ENCODE measurements at places on chromosomes 1 and 21. TPM values are rescaled to one million over a fixed set of nuclear protein-coding genes. Genes with fewer than 3 reads are reported as not detected.

Gene HES5
- 1.00 TPM for total RNA-seq

Gene HSD3B2
- total RNA-seq, result 1.6 TPM

Gene GPR37L1
- total RNA-seq, result 0.09 TPM

Gene FOXO6
- 1.4 TPM for total RNA-seq

Gene ANKRD45
- 7.6 TPM for total RNA-seq

Gene KCNJ9
- not detected for total RNA-seq

Gene FAM72D
- total RNA-seq, result 0.52 TPM

Gene TNFSF4
- total RNA-seq, result 2.5 TPM

Gene SH3D21
- 16.6 TPM for total RNA-seq

Gene CD2
- 2.4 TPM for total RNA-seq

Gene ELAPOR1
- total RNA-seq, result 25.0 TPM

Gene SNX7
- total RNA-seq, result 16.7 TPM

Gene NBPF6
- total RNA-seq, result not detected

- DNase-seq, result no peak
Observed at GRCh38 chr1:177848577-177848976, 121.3 kb downstream of the SEC16B start.

DNA sequence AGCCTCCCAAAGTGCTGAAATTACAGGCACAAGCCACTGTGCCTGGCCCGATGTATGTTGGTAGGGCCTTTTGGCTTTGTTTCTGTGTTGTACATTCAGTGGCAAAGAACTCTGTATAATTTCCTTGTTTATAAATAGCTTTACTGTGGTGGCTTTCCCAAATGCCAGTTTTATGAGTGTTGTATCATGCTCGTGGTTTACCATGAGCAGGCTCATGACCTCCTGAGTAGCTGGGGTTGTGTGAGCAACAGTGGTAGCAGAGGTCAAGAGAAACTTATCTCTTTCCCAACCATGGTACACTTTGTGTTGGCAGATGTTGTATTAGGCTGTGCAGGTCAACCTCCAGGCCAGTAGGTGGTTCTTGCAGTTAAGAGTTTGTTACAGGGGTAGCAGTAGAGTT, 420.4 kb upstream of the BEND5 start:
- no peak for DNase-seq

GRCh38 chr1:64878931-64879611, 87.3 kb downstream of the JAK1 start:
- no peak for DNase-seq

DNA sequence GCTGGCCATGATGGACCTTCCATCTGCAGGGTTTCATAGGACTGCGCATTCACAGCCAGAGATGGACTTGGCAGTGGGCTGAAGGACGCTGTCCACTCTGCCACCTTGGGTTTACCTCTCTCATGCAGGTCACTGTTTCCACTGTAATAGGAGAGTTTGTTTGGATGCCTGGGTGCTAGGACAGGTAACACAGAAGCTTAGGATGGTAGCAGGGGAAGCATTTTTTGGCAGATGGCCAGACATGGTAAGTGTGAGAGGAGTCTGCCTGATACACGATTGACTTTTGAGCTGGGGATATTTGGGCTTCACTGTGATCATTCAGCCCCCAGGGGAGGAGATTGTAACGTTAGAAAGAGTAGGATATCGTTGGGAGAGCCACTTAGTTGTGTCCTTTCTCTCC, 11.8 kb downstream of the PSEN2 start:
- peak; percentile 14 for DNase-seq

GRCh38 chr1:68093737-68094136, 43.3 kb upstream of the DIRAS3 start:
- DNase-seq, result no peak

GRCh38 chr1:213998785-213999184, 11.0 kb downstream of the PROX1 start:
- DNase-seq, result no peak

- no peak for DNase-seq
Observed at GRCh38 chr1:201021630-201022492, 1.7 kb downstream of the KIF21B start.

- no peak for DNase-seq
Observed at GRCh38 chr1:46188295-46189030, 9.8 kb downstream of the POMGNT1 start.

DNA sequence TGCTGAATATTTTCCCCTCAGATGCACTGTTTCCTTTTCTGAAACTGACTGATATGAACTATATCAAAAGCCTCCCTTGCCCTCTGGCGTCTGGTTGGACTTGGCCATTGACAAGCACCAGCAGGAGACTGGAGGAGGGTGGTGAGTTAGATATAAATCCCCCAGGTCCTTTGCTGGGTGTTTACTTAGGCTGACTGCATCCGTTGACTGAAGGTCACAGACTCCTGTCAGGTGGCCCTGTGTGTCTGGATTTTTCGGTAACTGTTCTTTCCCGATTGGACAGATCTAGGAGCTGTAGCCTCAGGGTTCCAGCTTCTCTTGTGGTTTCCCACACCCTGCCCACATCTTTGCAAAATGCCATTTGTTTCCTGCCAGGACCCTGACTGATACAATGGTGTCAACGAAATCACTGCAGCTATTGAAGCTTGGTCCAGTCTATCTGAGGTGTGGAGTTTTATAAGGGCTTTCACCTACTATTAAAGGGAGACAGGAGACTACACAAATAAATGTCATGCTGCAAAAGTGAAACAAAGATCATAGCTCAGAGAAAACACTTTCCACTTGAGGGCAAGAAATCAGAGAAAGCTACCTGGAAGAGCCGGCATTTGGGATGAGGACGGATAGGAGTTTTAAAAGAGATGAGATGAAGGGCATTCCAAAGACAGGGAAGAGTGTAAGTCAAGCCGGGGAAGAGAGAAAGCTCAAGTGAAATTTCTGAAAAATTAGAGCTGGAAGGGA, 1.5 kb upstream of the MAGI3 start:
- DNase-seq, result peak; percentile 31

DNA sequence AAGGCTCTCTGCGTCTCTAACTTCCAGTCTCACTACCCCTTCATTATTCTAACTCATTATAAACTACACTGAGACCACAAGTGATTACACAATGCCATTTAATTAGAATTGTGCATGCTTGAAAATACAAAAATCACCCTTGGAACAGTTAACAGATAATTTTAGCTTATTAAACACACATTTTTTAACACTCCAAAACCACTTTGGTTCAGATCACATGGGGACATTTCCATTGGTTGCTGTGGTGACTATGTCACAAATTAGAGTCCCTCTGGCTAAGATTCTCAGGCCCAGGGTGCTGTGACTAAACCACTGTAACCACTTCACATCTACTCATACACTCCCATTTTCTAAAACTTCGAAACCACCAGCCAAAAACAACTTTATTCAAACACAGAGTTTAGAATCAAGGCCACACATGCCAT, 43.0 kb downstream of the JAK1 start:
- DNase-seq, result peak; percentile 45

DNA sequence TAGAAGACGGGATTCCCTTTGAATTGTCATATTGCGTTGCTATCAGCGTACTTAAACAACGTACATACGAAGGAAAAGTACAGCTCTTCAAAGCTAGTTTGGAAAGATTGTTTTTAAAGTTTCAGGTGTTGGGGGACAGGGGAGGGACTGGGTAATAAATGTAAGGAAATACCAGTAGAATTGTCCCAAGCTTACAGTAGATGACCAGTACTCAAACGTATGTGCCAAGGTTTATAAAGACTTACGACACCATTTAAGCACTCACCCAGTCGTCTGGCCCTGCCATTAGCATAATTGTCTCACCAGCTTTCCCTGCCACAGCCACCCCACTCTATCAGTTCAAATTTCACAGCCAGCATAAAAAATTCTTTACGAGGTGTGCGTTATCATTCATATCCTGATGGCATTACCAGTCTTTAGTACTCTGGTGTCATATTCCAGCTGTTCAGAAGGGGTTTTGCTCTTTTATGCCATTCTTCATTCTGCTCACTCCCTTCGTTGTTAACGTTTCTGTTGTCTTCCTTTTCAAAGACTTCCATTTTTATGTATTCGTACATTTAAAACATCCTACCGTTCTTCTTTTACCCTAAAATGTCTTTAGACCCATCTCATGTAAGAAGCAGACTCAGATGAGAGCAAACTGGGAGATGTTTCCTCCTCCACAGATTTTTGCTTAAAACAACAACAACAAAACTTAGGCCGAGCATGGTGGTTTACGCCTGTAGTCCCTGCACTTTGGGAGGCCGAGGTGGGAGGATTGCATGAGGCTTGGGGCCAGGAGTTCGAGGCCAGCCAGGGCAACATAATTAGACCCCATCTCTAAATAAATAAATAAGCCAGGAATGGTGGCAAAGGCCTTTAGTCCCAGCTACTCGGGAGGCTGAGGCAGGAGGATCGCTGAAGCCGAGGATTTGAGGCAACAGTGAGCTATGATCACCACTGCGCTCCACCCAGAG, 1.0 kb upstream of the HP1BP3 start:
- DNase-seq, result peak; percentile 46

- DNase-seq, result peak; percentile 31
Observed at GRCh38 chr1:46244656-46245371, 2.7 kb upstream of the RAD54L start.

DNA sequence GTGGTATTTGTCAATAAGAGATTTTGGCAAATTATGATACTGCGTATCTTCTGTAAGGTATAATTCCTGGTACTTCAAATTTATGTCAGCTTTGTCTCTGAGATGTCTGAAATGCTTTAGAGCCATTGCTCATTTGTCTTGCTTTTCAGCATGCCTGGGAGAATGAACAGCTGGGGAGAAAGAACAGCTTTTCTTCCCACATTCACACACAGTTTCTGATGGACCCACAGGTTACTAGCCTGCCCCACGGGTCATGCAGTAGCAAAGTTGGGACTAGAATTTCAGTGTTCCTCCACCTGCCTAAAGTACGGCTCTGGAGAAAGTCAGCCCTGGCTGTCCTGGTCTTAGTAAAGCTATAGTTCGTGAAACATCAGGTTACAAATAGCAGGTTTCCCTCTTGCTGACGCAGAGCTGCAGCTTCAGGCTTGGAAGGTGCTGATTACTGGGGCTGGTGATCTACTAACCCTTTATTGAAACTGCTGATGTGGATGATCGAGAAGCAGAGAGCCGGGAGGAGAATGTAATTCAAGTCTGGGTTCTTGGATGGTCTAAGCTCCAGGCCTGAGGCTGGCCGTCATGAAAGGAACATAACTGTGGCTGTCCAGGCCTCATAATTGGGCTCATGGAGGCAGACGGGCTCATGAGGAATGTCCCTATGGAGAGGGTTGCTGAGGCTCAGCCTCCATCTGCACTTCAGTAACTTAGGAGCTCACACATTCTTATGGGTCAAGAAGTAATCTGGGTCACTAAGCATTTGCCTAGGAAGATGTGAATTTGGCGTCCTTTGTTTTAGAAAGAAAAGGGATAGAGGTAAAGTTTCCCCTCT, 12.4 kb downstream of the GALNT2 start:
- no peak for DNase-seq

- DNase-seq, result peak; percentile 85
Observed at GRCh38 chr1:178310685-178311105, 186.1 kb downstream of the CLEC20A start.

- DNase-seq, result no peak
Observed at GRCh38 chr1:56874689-56875088, 20.1 kb downstream of the C8A start.

DNA sequence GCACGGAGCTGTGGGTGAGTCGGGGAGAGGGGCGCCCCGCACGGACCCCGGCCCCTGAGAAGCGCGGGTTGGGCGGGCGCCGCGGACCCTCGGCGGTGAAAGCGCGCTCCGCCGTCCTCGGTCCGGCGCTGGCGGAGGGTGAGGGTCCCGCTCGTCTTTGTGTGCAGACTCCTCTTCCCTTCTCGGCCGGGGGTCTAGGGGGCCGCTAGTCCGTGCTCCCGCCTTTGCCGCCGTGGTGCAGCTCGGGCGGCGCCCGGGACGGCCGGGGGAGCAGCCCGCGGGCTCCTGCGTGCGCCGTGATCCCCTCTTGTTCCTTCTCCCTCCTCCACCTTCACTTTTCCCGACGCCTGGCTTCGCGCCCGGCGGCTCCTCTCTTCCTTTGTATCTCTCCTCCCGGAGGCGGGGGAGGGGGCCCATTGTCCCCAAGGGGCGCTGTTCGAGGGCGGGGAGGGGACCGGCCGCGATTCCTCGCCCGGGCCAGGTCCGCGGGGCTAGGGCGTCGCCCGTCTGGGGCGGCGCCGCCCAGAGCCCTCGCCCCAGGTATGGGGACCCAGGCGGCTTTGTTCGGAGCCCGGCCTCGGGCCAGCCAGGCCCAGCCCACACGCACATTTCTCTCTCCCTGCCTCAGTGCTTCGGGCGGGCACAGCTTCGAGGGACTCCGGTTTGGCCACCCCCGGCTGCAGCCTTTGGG, 519 bp downstream of the FNBP1L start:
- DNase-seq, result peak; percentile 75

GRCh38 chr1:200161801-200162200, 134.3 kb downstream of the NR5A2 start:
- no peak for DNase-seq

DNA sequence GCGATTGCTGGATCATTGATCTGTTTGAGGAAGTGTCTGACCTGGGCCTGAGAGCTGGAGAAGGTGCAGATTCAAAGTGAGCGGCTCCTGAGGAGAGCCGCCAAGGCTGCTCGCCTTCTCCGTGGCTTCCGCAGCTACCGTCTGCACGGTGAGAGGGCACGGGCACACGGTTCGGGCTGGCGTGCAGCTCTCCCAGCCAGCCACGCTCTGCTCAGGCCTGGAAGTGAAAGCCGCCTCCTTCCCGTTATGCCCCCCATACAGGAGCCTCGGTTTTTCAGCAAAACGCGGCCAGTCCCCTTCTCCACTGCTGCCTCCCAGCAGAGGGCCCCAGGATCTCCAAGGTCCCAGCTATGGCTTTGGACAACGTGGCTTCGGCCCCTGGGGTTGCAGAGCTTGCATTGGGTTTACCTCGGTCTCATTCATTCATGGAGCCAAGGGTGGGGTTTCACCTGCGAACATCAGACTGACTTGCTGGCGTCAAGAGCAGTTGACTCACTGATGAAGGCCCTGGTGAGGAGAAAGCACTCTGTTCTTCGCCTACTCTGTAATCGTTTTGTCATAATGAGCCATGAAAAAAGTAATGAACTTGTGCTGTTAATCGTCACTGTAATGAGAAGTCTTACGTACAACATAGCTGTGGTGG, 24.4 kb upstream of the PDXK start:
- DNase-seq, result no peak

- DNase-seq, result no peak
Observed at GRCh38 chr1:202624781-202625108, 85.5 kb downstream of the SYT2 start.

- DNase-seq, result no peak
Observed at GRCh38 chr1:198232378-198232777, 75.6 kb downstream of the NEK7 start.

Measured in lung (tissue), 17 donors.